ENCODE measurements at places on chromosomes 6 and 20.
A peak's percentile ranks its signal among the peaks of the same experiment; 100 is the strongest.

DNA sequence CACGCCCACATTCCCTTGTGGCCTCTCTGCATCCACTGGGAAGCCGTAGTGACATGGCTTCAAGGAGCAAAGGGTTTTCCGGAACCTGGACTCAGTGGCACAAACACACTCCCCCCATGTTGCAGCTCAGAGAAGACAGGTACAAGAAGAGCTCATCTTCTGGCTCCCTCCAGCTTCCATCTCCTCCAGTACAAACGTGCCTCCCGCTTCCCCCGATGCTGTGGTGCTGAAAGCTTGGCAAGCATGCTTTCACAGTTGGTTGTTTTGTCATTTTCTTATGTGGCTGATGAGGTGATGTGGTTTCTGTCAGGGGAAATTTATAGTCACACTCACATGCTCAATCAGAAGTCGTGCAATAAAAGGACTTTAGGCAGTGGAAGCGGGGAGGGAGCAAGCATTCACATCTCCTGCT is 258.5 kb downstream of the KIF16B start:
- DNase-seq = no peak

GRCh38 chr20:44343162-44343675 is 6.4 kb downstream of the R3HDML start:
- DNase-seq = no peak

GRCh38 chr20:14453259-14453658 is 115.8 kb upstream of the FLRT3 start:
- DNase-seq = no peak

GRCh38 chr6:23267651-23268050 is 698.3 kb downstream of the HDGFL1 start:
- DNase-seq = no peak

DNA sequence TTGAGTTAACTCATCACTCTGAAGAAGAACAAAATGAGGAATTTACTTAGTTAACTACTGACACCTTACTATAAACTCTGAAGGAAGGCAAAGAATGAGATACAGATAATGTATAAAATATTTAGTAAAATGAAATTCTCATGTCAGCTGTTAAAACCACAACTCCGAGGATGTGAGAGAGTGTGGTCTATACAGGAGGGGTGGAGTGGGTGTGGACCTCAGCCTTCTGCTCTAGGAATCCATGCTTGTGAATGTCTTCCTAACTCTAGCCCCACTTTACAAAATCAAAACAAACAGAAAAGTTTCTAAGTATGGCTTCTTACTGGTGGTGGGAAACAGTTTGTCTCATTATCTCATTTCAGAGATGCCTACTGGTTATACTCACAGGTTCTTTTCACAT is 14.2 kb downstream of the PPP1R14C start:
- DNase-seq = no peak

GRCh38 chr20:58587467-58587866 is 63.6 kb upstream of the STX16 start:
- DNase-seq = no peak

DNA sequence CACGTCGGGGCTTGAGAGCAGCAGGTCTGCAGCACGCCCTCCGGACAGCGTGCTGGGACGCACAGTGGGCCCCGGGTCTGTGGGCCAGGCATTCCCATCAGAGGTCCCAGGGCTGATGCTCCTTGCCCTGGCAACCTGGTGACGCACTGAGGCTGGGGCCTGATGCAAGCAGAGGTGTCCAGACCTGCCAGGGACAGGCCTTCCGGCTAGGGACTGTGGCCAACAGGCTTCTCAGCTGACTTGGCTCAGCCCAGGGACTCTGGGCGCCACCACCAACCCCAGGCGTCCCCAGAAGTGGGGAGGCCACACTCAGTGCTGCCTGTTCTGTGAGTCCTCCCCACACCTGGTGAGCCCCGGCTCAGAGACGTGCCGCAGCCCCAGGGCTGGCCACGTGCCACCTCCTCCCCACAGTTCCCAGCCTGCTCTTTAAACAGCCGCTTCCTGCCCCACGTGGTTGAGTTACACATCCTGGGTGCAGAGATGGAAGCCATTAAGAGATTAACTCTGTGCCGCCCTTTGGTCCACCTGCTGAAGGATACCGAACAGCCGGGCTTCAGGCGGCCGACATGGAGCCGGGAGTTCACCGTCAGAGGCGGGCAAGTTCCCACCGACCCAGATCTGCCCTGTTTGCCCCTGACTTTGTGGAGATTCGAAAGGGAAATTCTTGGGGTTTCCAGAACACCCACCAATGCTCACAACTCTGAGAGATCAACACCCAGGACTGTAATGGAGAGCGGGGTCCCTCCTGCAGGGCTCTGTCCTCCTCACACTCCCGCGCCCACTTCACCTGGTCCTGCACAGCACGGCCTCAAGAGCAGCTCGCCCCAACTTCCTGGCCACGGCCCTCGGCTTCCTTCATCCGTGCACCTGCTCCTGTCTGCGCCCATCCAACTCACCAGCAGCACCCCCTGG is 37.6 kb upstream of the ZBP1 start:
- peak; percentile 84 for DNase-seq

DNA sequence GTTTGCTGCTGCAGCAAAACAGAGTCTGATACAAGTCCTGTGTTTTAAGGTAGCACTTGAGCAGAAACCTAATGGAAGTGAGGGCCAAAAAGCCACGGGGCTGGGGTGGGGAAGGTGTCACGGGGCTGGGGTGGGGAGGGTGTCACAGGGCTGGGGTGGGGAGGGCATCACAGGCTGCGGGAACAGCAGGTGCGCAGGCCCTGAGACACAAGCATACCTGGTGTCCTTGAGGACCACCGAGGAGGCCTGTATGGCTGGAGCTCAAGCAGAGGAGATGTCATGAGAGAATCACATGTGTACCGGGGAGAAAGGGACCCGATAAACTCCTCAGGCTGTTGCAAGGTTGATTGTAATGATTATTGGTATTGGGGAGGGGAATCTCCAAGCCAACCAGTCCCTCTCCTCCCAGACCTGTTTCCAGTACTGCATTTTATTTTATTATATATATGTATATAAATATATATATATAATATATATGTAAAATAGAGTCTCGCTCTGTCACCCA is 13.6 kb upstream of the SPO11 start:
- no peak for DNase-seq

- DNase-seq = peak; percentile 66
Observed at GRCh38 chr6:134678436-134678889, 271.4 kb downstream of the ALDH8A1 start.

DNA sequence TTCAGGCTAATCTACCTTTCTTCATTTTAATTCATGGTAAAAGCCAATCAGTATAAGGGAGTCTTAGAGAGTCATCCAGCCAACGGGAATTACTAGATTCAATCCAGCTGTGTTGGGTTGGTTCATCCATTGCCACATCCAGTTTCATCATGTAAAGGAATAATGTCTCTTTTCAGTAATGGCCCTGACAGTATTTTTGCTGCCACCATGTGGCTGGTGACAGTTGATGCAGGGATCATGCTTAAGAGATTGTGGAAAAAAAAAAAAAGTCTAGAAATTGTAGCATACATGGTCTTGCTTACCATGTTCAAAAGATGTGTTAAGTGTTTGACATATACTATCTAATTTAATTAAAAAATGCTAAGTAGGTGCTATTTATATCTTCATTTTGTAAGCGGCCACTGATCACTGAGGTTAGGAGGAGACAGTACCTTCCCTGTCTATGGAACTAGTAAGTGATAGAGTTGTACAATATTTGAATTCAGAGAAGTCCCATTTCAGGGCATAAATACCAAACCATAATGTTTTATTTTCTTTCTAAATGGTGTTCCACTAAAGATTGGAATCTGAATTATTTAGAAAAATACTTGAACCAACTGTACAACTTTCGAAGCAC is 135.9 kb downstream of the KHDRBS2 start:
- DNase-seq = peak; percentile 14

DNA sequence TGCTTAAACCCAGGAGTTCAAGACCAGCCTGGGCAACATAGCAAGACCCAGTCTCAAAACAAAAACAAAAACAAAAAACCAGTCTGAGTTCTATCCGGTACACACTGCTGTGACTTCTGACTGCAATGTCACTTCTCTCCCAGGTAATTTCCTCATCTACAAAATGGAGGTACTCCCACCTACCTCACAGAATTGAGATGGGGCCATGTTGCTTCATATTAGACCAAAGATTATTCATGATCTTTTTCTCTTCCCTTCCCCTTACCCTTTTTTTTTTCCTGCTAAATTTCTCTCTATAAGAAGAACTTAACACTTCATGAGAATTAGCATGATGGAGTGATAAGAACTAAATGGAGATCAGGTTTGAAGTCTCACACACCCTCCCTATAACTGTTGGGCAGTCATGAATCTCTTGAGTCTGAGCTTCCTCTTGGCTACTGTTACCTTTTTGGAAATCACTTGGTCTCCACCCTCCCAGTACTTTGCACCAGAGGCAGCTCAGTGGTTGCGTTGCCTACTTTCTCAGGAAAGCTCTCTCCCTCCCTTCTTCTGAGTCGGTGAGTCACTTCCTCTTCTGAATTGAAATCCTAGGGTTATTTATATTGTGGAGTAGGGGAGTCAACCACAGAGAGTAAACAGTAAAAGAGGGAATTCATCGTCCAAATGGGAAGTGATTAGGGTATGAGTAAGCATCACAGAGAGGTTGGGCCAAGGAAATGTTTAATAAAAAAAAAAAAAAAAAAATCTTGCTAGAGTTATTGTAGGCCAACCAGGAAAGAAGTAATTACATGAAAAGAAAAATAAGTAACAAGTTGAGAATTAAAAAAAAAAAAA is 59.9 kb upstream of the MAP7 start:
- no peak for DNase-seq

DNA sequence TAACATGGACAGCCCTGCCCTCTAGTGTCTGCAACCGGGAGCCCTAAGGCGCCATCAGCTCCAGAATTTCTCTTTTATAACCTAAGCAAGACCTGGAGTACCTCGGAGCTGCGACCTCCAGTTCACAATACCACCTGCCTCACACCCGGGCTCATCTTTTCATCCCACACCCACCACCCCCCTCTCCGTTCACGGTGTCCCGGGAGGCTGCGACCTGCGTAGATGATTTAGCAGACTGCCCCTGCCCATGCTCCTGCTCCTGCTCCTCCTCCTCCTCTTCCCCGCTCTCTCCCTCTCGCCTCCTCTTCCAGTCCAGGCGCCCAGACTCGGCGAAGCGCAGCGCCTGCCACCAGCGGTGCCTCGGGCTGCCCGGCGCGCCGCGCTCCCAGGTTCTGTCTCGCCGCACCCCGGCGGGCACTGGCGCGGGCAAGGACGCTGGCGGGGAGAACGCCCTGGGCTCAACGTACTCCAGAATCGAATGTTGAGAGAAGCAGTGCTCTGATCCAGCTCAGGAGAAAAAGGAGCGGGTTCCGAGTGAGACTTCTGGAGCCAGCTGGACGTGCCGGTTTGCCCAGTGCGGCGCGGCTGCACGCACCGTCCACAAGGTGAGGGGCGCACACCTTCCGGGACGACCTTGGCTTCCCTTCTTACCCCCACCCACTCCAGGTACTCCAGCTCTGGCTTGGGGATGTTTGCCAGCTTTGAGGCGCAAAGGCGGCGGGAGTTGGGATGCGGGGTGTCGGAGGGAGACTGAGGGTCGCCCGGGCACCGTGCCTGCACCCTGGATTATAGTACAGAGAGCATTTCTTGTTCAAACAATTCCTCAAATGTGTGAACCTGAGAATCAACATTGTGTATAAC is at the start of gene HTR1E:
TSS of gene HTR1E (plus strand) at position 310 of the 861 bp plus-strand sequence. CDS start 77,807 bp downstream, outside the sequence.
- DNase-seq = peak; percentile 75

GRCh38 chr6:137095651-137096238 is 51.0 kb upstream of the IL20RA start:
- no peak for DNase-seq

- no peak for DNase-seq
Observed at GRCh38 chr20:59165891-59166709, 2.5 kb downstream of the ZNF831 start.

DNA sequence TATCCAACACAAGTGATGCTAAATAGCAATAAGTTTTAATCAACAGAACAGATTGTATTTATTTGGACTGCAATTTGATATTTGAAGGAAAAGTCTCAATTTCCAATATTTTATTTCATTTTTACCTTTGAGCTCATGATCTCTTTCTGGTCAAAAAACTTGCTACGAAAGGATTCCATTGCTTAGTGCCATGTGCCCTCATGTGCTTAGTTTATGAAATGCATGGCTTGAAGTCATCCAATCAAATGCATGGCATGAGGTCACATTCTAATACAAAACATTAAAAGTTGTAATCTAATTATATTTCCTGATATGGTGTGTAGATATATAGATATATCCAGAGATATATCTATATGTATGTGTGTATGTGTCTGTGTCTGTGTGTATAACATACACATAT is 321.2 kb upstream of the ADGRB3 start:
- DNase-seq = no peak

GRCh38 chr6:119922814-119923213 is 573.3 kb upstream of the MAN1A1 start:
- DNase-seq = no peak

- no peak for DNase-seq
Observed at GRCh38 chr6:125795301-125795700, 4.5 kb downstream of the NCOA7 start.

DNA sequence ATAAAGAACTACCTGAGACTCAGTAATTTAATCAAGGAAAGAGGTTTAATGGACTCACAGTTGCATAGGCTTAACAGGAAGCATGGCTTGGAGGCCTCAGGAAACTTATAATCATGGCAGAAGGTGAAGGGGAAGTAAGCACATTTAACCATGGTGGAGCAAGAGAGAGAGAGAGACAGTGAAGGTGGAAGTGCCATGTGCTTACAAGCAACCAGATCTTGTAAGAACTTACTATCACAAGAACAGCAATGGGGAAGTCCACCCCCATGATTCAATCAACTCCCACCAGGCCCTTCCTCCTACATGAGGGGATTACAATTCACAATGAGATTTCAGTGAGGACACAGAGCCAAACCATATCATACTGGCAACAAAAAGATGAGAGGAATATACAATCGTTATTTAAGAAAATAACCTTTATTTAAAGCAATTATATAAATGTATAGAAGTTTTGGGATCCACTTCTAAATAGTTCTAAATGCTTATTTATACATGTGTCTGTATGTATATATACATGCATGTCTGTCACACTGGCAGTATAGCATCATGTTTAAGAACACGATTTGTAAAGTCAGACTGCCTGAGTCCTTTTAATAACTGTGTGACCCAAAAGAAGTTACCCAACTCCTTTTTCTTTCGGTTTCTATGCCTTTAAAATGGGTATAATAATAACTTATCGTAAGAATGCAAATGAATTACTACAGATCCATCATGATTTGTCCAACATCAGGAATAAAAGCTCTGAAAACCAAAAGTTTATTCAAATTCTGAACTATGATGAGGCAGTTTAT is 255.7 kb upstream of the THEMIS start:
- DNase-seq = no peak

GRCh38 chr20:30985386-30985785 is 272.1 kb upstream of the DEFB115 start:
- DNase-seq = no peak

DNA sequence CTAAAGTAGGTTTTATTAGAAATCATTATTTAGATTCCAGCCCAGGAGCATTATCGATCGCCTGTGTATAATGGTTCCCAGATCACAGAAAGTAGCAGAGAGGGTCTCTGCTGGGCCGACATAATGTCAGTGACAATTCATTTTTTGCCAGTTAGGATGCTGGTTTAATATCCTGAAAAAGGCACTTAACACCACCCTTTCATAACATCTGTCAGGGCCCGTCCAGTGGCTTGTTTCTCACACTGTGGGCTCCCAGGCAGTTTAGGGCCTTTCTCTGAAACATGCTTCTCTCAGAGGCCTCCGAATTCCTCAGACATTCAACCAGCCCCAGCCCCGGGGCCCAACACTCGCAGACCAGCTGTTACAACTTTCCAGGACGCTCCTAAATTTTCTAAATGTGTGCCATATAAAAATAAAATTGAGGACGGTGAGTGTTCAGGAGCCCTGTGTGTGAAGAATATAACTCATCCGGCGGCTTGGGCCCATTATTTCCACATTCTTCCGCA is 108.6 kb upstream of the EYA4 start:
- DNase-seq = no peak

- peak; percentile 11 for DNase-seq
Observed at GRCh38 chr6:32432050-32432450, 7.6 kb upstream of the HLA-DRA start.
